C1 segment of cervical spinal cord (tissue), 14 donors: ENCODE measurements at places on chromosomes 4 and X.

DNA sequence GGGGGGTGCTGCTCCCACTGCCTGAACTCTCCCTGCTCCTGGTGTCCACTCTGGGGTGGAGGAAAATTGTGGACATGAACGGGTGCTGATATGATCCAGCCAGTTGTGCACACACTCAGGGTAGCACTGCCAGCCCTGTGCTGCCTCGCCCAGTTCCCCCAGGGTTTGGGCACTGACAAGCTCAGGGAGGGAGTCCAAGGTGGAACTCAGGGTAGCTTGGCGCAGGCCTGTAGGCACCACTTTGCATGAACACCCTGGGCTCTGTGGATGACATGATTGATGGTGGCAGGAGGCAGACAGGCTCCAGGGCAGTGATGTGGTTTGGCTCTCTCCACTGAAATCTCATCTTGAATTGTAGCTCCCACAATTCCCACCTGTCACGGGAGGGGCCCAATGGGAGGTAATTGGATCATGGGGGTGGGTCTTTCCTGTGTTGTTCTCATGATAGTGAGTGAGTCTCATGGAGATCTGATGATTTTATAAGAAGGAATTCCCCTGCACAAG, 572.0 kb upstream of the PABPC4L start:
- no peak for DNase-seq

GRCh38 chr4:188336891-188337290, 197.7 kb downstream of the TRIML1 start:
- no peak for DNase-seq

- DNase-seq = no peak
Measured at GRCh38 chr4:71907782-71908181, 123.9 kb upstream of the GC start.

DNA sequence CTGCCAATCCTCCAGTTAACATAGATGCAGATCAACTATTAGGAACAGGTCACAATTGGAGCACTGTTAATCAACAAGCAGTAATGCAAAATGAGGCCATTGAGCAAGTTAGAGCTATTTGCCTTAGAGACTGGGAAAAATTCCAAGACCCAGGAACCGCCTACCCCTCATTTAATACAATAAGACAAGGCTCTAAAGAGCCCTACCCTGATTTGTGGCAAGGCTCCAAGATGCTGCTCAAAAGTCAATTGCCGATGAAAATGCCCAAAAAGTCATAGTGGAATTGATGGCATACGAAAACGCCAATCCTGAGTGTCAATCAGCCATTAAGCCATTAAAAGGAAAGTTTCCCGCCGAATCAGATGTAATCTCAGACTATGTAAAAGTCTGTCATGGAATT, 20.5 kb upstream of the TRIM61 start:
- DNase-seq = peak; percentile 3

DNA sequence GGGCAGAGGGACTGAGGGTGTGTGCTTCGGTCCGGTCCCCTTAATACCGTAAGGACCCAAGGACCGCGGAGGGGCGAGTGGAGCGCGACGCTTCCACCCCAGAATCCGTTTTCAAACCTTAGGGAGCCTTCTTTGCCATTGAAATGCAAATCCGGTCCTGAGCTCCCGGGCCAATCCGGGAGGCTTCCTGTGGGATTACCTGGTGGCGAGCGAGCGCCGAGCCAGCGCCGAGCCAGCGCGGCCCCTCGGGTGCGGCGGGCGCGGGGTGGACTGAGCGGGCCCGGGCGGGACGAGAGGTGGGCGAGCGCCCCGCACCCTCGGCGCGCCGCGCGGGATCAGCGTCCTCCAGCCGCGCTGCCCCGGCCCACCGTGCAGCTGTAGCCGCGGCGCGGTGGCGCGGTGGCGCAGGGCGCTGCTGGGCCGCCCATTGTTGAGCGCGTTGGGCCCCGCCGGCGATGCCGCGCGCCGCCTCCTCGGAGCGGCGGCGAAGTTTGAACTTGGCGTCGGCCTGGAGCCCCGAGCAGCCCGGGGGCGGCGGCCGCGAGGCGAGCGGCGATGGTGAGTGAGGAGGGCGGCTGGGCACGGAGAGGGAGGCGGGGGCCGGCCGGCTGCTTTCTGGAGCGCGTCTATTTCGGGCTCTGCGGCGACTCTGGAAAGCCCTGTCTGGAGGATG, 208.7 kb downstream of the SOWAHB start:
- DNase-seq = no peak

- DNase-seq = no peak
Measured at GRCh38 chr4:173051232-173051631, 117.4 kb upstream of the GALNT7 start.

- no peak for DNase-seq
Measured at GRCh38 chr4:89998469-89999011, 103.9 kb downstream of the MMRN1 start.

DNA sequence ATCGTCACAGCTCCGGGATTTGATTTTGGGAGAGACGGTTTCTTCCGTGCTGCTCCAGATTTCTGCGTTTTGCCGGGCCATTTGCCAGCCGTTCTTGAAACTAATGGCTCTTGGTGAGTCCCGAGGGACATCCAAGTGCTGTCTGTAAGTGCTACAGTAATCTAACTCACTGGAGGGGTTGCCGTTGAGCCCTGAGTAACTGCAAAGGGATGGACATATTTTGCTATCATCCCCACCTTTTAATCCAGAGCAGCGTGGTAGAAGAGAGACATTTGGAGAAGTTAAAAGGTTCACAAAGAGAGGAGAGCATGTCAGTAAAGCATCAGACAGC, 88.9 kb upstream of the PDLIM3 start:
- no peak for DNase-seq

DNA sequence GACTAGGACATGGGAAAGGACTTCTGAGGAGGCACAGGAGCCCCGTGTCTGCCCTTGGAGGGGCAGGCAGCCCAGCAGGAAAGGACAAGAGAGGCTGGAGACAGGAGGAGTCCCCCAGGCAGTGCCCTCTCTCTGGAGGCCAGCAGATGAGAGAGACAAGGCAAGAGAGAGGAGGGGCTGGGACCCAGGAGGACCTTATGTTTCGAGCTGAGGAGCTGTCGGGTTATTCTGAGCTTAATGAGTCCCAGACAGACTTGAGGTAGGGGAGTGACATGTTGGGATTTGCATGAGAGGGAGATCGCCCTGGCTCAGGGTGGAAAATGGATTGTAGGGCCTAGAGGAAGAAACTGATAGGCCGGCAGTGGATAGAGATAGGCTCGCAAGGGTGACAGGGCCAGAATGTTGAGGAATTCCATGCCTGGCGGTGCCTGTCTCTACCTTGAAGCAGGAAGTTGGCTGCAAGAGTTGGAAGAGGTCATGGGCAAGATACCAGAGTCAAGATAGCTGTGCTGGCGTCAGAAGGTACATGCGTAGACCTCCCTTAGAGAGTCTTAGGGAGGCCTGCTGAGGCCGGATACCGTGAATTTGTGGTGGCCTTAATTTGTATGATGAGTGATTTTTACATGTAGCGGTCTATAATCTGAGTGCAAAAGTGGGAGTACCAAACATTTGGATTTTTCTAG, 19.4 kb downstream of the STOX2 start:
- DNase-seq = no peak

GRCh38 chrX:103817502-103817901, 14.6 kb downstream of the RAB9B start:
- no peak for DNase-seq
